ENCODE measurements at places on chromosomes 4 and X.

DNA sequence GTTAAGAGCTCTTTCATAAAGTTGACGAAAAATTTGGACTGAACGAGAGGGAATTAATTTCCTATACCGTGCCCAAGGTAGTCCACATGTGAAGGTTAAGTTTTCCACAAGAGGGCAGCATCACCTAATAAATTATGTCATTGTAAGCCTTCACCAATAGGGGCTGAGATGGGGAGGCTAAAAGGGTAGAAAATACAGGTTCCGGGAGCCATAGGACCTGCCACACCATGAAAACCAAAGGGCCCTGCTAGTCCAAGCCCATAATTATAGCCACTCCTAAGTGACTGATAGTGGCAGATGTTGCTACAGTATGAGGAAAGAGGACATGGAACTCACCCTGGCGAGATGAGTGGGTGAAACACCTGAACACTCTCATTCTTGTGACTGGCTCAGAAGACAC lies 122.2 kb downstream of the SHROOM4 start:
- DNase-seq = peak; percentile 63

GRCh38 chrX:19758539-19758938 lies 128.9 kb downstream of the SH3KBP1 start:
- DNase-seq = peak; percentile 84

- DNase-seq = peak; percentile 28
Measured at GRCh38 chrX:74422576-74423288, 1.4 kb downstream of the SLC16A2 start.

DNA sequence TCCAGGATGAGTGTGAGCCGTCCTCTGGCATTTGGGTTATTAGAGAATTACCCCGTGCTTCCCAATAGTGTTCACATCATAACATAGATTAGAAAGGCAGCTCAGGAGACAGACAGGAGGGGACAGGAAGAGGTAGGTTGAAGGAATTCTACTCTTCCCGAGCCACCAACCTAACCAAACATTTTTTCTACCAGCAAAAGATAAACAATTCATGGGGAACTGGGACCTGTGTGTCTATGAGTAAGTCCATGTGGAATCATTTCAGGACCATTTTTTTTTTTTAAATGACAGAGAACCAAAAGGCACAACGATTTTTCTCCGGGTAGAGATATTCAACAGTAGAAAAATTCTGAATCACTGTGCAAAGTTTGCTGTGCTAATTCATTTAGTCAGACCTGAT lies 174.2 kb upstream of the ETNPPL start:
- no peak for DNase-seq

Measured in Kasumi-1 (cell line).